ENCODE measurements at places on chromosomes 12 and 14.
A peak's percentile ranks its signal among the peaks of the same experiment; 100 is the strongest.

- no peaks in the 10 kb centered on the region for H3K4me1 ChIP-seq
- DNase-seq, result no peak
- no peak overlapping the region for H3K4me3 ChIP-seq
- no peaks in the 10 kb centered on the region for H3K27me3 ChIP-seq
Measured at GRCh38 chr14:45867046-45867894, 614.3 kb upstream of the MIS18BP1 start.

DNA sequence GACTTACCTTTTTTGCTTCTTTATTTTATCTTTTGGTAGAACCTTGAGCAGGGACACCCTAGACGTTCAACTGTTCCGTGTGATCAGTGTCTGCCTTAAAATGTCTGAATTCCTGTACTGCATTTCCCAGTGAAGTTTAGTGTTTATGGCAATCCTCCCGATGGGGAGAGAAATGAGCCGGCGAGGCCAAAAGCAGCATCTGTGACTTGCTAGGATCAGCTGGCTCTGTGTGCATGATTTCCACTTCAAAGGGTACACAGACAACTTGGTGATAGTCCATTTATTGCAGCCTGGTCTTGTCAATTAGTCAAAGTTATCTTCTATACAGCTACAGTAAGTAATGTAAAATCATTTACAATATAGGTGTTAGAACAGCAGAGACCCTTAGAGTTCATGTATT lies 768.5 kb downstream of the DIO2 start:
- H3K27ac ChIP-seq, result no peak overlapping the region
- H3K27me3 ChIP-seq, result no peaks in the 10 kb centered on the region
- no peaks in the 10 kb centered on the region for H3K4me1 ChIP-seq
- no peaks in the 10 kb centered on the region for H3K36me3 ChIP-seq

DNA sequence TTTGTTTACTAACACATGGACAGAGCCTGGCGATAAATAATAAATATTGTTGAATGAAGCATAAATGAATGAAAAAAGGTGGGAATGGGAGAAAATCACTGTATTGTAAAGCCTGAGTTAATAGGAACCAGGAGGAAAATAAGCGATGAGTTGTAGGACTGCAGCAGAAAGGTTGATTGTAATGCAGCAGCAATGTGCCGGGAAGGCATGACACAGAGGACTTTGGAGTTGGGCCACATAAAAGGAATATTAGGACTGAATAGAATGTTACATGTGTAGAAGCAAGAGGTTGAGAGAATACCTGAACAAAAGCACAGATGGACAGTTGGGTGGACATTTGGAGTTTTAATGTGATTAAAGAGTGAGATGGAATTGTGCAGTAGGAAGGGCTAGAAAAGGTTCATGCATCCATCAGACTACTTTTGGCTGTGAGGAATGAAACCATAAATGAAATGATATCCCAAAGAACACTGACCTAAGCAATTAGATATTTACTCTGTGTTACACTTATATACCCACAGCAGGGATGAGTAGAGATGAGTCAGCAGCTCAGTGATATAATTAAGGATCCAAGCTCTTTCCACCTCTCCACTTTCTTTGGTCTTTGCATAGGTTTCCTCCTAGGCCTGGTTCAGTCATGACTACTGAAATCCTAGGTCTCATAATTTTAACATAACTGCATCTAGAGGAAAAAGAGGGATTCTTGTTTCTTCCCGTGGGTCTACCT lies 55.4 kb downstream of the CCER1 start:
- H3K4me1 ChIP-seq, result no peaks in the 10 kb centered on the region
- H3K4me3 ChIP-seq, result no peak overlapping the region
- no peak overlapping the region for H3K27ac ChIP-seq
- DNase-seq, result no peak

DNA sequence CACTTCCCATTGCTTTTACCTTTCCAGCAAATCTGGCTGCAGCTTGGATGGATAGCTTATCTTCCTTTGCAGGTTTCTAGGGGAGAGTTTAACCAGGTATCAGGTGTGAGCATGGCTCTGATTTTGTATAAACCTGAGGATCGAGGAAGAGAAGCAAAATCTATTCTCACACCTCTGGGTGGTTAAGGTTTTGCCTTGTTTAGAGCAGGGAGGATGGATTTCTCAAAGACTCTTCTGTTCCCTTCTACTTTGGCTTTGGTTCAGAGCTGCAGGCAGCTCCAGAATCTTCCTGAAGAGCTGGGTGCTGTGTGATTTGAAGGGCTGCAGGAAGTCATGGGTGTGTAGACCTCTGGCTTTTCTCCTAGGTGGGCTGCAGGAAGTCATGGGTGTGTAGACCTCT lies 1.7 kb downstream of the JDP2 start:
- H3K4me1 ChIP-seq, result peaks cover 5% of the 10 kb centered on the region
- H3K4me3 ChIP-seq, result peak overlapping the region; percentile 75
- H3K36me3 ChIP-seq, result no peaks in the 10 kb centered on the region
- no peak for DNase-seq

DNA sequence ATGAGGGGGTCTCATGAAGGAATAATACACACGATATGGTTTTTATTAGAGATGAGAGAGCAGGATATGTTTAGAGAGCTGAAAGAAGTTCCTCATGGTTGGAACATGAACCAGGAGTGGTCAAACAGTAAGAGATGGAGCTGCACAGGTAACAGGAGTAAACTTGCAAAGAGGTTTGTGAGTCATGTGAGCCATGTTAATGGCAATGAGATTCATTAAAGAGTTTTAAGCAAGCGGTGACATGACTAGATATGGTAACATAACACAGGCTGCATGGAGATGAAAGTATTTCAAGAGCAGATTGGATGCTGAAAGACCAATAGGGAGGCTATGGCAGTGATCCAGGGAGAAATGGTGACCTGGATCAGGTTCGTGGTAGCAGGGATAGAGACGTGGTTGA lies 62.6 kb upstream of the SSTR1 start:
- H3K4me1 ChIP-seq, result no peaks in the 10 kb centered on the region
- no peak overlapping the region for H3K27ac ChIP-seq
- no peak overlapping the region for H3K4me3 ChIP-seq
- H3K27me3 ChIP-seq, result no peaks in the 10 kb centered on the region

DNA sequence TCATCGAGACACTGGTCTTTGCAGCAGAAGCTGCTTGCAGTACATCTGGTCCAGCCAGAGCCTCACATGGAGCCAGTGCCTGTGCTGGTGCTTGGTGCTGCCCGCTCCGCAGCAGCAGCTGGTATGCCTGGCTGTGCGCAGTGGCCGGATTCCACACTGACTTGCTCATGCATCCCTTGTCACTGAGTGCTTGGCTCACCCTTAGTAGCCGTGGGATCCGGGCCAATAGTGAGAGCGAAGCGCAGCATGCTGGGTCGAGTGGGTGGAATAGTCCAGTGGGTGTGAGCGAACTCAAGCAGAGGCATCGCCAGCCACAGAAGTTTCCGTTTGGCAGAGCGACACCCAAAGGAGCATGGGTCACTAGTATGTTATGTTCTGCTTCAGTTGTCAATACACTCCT lies 10.1 kb upstream of the FBXO33 start:
- H3K36me3 ChIP-seq, result no peaks in the 10 kb centered on the region
- no peaks in the 10 kb centered on the region for H3K4me1 ChIP-seq
- no peak for DNase-seq
- no peak overlapping the region for H3K4me3 ChIP-seq
- H3K27ac ChIP-seq, result no peak overlapping the region

Data from small intestine (tissue), 16 donors.